ENCODE measurements at places on chromosomes 3 and 15.

DNA sequence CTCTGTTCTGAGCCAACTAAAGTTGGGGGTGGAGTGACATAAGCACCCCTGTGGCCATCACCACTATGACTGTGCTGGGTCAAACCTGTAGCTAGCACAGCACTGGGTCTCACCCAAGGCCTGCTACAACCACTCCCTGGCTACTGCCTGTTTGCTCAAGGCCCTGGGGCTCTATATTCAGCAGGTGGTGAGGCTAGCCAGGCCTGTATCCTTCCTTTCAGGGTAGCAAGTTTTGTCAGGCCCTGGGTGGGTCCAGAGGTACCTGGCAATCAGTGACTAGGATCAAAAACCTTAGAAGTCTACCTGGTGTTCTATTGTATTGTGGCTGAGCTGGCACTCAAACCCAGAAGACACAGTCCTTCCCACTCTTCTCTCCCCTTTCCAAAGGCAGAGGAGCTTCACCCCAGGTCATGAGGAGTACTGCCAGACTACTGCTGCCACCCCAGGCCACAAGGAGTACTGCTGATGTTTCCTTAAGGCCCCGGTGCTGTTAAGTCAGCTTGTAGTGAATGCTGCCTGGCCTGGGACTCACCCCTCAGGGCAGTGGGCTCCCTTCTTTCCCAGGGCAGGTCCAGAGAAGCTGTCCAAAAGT is 170.8 kb downstream of the IGSF11 start:
- no peak for DNase-seq

DNA sequence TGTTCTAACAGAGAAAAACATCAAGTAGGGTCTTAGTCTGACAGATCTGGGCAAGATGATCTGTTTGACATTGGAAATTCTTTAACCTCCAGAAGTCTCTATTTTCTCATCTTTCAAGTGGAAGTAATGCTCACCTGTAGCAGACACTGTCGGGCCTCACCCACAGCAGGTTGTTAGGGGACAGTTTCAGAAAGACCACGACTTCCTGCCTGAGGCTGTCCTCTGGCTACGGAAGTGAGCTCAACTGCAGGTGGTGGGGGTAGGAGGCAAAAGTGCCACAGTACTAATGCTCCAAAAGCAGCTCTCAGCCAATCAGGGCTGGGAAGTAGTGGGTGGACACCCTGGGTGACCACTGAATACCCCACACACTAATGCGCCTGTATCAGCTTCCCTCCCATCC is 111.4 kb upstream of the TOPAZ1 start:
- DNase-seq = no peak

DNA sequence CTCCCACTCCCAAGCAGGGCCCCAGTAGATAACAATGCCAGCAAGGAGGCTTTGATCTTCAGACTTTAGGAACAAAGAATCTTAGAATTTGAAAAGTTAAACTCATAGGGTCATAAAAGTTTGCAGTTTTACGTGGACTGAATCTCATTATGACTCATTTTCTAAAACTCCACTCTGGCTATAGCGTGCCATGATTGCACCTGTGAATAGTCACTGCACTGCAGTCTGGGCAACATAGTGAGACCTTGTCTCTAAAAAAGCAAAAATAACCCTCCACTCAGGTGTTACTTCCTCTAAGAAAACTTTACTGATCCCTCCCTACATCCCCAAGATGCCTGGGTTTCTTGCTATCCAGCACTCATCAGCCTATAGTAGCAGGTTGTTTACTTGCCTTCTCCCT is 104.5 kb downstream of the IL20RB start:
- DNase-seq = no peak

GRCh38 chr3:186857743-186858142 is 15.2 kb downstream of the ADIPOQ start:
- no peak for DNase-seq

DNA sequence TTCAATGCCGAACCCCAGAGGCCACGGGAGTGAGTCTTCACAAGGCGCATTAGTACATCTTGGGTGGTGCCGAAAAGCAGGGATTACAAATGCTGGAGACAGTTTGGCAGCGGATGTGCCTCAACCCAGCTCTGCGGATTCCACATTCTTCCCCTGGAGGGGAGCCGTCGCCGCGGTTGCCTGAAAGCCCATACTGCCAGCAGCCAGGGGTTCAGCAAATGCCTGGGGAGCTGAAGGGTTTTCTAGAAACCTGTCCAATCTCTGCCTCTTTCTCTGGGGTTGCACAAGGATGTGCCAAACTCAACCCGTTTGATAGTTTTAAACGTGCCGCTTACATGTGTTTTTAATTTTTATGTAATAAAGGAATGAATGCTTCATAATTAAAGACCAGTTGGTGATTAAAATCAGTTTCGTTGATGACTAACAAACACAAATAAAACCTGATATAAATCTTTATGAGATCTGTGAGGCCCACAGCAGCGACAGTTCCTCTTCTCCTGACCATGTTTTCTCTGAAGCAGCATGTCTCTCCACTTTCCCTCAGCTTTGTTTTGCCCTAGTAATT is 74.6 kb upstream of the LEKR1 start:
- peak; percentile 66 for DNase-seq

DNA sequence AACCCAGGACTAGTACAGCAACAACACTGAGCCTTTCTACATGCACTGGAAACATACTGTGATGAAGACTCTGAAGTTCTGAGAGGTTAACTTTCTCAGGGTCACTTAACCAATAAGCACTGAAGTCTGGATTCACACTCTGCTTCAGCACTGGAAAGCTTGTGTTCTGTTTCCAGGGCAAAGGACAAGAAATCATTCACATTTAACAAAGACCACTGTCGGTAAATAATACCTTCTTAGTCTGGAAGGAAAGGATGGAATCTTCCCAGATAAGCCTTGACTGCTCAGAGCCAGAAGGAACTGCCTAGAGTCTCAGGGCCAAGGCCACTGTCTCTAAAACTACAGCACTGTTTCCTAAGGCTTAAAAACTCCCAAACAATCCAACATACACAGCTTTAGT is 4.3 kb upstream of the GLYCTK start:
- no peak for DNase-seq

DNA sequence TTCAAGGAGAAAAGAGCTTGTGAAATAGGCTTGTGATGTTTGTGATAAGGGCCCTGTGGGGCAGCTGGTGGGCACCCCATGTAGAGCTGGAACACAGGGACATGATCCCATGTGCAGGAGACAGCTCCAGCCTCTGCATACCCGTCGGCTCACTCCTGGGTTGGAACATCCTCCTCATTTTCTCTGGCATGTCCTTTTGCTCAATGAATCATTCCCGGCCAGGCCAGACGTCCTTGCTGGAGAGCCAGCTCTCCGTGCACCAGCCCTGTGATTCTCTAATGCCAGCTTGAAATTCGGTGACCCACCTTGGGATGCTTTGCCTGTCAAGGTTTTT is 77.3 kb downstream of the SMAD3 start:
- no peak for DNase-seq

DNA sequence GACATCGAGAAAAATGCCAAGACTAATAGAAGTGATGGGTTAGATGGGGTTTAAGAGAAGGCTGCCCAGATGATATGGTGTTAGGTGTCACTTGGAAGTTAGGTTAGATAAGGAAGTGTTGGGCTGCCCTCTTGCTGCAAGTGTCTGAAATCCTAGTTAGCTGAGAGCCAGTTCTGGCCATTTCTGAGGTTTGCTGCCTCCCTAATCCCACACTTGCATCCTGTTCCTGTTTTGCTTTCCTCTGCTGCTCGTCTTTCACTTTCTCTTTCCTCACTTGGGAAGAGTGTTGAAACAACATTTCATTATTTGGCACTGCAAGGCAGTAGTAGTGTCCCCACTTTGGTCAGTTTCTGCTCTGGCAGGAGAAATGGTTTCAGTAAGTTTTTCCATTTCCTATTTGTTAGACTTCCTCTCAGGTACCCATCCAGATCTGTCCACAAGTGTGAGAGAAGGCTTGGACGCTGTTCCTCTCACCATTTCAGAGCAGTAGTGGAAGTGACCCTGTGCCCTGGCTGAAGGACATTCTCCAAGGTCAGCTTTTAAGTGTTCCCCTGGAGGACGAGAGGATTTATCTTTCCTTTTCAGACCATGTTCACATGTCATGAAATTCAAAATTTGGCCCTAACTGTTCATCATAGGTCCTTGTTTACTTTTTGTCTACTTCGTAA is 93.3 kb downstream of the ADAMTSL3 start:
- no peak for DNase-seq

DNA sequence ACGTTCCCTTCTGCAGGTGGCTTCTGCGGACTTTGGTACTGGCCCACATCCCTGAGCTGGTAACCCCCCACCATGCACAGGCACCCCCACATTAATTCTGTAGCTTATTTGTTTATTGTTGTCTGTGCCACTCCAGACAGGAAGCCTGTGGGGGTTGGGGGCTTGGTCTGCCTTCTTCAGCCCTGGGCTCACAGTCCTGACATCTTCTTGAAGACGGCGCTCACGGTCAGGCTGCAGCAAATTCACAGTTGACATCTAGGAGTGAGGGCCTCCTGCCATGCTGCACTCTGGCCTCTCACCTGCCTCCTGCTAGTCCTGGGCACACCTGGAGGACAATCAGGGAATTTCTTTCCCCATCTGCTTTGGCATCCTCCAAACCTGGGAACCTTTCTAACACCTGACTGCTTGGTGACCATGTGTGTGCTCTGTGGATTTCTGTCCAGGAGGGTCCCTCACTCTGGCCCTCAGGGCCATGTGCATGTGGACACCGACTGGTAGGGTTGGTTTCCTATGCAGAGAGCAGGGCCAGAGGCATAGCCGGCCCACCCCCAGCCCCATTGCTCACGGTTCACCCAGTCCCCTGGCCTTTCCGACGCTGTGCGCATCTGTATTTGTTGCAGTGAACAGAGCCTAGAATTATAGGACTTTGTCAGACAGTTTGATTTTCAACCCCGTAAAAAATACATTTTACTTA is 68.8 kb downstream of the APBA2 start:
- DNase-seq = no peak

DNA sequence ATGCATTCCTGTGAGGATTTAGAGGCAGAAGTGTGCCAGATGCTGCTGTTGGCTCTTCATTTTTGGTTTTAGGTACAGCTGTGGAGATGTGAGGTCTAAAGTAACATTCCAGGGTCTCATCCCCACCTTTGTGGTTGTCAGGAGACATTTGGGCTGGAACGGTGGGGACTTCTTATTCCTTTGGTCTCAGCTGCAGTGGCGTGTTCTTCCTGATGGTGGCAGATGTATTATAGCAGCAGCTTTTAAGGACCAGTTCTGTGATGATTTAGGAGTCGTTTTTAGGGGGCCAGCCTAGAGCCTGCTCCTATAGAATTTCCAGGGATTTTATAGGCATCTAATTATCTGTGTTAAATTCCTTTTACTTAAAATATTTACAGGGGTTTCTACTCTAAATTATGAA is 221.0 kb upstream of the EOMES start:
- DNase-seq = no peak

- DNase-seq = no peak
Observed at GRCh38 chr3:50248387-50248786, 12.4 kb downstream of the GNAI2 start.

DNA sequence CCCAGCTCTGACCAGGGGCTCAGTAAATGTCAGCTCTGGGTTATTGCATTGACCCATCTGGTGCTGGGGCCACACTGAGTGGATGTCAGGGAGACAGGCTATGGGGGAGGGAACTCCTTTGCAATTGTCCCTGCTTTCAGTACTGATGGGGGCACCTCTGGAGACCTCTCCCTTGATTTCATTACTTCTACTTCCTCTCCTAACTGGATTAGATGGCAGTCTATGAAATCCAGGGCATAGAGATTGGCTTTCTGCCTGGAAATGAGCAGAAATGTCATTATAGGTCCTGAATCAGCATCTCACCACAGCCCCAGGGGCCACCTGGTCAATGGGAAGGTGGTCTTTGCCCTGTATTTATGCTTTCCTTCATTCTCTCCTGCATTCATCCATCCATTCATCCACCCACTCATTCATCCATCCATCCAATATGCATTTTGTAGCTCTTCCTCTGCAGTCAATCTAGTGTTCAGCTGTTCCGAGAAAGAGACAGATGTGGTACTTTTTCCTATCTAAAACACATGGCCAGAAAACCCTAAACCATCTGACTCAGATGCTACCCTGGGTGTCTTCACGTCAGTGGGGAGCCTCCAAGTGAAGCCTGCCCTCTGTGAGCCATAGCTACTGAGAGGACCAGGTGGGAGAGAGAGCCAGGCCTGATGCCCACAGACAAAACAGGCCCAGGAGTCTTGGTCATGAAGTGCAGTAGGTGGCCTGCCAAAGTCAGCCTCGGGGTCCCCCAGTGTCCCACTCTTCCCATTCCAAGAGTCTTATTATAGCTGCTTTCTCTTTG is 57.1 kb downstream of the CCDC33 start:
- no peak for DNase-seq

DNA sequence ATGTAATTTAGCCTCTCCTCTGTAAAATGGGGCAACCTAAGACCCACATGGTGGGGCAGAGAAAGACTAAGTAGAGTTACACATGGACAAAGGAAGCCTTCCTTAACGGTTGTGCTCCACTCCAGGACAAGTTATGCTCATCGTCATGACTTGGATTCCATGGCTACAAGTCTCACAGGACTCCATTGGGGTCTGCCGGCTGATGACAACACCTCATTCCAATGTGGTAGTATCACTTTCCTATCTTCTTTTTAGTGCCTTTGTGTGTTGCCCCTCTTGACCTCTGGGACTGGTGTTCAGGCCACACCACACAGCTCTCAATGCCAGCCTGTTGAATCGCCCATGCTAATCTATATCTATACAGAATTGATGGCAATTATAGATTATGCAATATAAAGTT is 181.3 kb upstream of the WNT5A start:
- no peak for DNase-seq
